PC-3 (cell line): ENCODE measurements at places on chromosomes 2 and 18. TPM values are rescaled to one million over a fixed set of nuclear protein-coding genes. Genes with fewer than 3 reads are reported as not detected.
A peak's percentile ranks its signal among the peaks of the same experiment; 100 is the strongest.

DNA sequence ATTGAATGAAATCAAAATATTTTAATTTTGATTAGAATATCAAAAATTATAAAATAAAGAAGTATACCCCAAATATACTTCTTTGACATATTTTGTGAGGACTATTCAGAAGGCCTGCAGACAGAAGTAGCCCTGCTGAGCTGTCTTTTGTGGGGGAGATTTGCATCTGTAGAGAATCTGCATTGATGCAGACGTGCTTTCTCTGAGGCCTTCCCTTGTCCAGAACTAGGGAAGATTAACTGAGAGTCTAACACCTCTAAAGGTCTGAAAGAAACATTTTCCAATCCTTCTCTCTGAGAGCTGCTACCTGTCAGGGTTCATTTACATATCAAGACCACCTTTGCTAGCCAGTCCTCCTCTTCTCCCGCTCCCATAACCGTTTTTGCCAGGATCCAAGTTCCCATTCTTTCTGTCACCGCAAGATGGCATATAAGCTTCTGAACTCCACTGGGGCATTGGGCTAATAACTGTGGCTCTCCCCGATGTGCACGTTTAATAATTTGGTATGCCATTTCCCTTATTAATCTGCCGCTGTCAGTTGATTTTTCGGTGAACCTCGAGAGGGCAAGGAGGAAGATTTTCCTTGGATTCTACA, 510.4 kb upstream of the CNTNAP5 start:
- H3K27ac ChIP-seq = no peak overlapping the region
- no peak for DNase-seq
- H3K27me3 ChIP-seq = no peaks in the 10 kb centered on the region
- no peaks in the 10 kb centered on the region for H3K36me3 ChIP-seq
- H3K4me3 ChIP-seq = no peak overlapping the region
- H3K4me1 ChIP-seq = peaks cover 39% of the 10 kb centered on the region

DNA sequence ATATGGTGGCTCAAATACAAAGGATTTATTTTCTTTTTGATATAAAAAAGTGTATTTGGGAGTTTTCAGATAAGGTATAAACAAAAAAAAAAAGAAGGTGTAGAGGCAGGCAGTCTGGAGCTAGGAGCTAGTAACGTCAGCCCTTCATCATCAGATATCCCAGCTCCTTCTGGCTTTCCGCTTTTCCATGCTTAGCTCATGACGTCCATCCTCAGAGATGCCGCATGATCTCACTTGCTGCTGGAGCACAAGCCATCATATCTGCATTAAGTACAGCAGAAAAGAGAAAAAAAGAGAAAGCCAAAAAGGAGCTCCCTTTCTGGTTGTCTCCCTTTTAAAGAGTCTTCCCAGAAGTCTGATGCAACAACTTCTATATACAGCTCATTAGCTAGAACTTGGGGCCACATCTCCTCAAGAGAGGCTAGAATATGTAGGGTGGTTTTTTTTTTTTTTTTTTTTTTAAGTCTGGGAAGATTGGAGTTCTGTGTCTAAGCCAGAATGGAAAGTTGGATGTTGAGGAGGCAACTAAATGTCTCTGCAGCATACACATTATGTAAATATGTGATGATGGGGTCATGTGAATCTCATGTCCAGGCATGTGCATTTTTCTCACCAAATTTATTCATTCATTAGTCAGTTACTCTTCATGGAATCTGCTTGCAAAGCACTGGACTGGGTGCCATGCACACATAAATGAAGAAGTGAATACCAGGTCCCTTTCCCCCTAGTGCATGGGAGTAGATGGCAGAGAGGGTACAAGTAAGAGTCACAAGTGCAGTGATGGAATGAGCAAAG, 52.3 kb downstream of the DDX1 start:
- H3K4me1 ChIP-seq = peaks cover 11% of the 10 kb centered on the region
- no peak overlapping the region for H3K27ac ChIP-seq
- H3K27me3 ChIP-seq = 0 out of 2 replicates have a peak, but pooled peaks cover 8% of the 10 kb centered on the region
- no peak for DNase-seq
- H3K4me3 ChIP-seq = no peak overlapping the region

- peaks cover 12% of the 10 kb centered on the region; the same call in 1 of the 2 replicates for H3K27me3 ChIP-seq
- DNase-seq = no peak
- no peaks in the 10 kb centered on the region for H3K4me1 ChIP-seq
- H3K36me3 ChIP-seq = no peaks in the 10 kb centered on the region
These were observed 52.3 kb downstream of the KCNS3 start for GRCh38 chr2:17930773-17931172.

DNA sequence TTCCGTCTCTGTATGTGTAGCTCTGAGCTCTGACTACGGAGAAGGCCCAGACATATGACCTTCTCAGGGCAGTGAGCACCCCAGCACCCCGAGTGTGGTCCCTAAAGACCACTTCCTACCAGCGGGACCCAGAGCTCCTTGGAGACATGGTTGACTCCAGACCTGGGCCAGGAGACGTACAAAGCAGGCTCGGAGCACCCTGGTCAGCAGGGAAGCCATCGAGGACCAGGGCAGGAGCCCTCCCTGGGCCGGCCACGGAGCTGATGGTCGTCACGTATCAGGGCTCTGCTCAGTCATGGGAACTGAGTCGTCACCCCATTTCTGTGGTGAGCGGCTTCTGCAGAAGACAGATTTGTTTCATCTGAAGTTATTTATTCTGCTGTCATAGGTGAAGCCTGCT, 12.8 kb upstream of the NEU4 start:
- no peaks in the 10 kb centered on the region for H3K27me3 ChIP-seq
- H3K4me1 ChIP-seq = no peaks in the 10 kb centered on the region
- no peaks in the 10 kb centered on the region for H3K36me3 ChIP-seq
- H3K27ac ChIP-seq = no peak overlapping the region
- DNase-seq = no peak

GRCh38 chr2:103401621-103402020, 639.8 kb downstream of the TMEM182 start:
- no peak overlapping the region for H3K27ac ChIP-seq
- H3K4me3 ChIP-seq = no peak overlapping the region
- H3K27me3 ChIP-seq = peaks cover 30% of the 10 kb centered on the region; the same call in 1 of the 2 replicates
- no peaks in the 10 kb centered on the region for H3K36me3 ChIP-seq
- DNase-seq = peak; percentile 2
- H3K4me1 ChIP-seq = no peaks in the 10 kb centered on the region

DNA sequence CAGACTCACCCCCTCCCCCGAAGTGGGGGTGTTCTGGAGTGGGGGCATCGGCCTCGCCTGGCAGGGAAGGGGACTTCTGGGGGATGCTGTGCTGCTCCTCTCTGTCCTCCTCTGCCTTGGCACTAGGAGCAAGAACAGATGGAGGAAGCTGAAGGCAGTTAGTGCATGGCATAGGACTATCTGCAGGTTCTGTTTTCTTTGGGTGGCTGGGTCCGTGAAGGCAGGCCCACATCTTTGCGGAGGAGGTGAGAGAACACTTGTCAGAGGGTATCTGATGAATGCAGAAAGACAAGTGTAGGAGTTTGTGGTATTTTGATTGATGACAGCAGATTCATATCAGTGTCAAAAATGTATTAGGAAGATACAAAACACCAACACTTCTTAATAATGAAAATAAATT, 411.4 kb downstream of the TSN start:
- H3K27me3 ChIP-seq = peaks cover 63% of the 10 kb centered on the region
- no peak overlapping the region for H3K4me3 ChIP-seq
- no peaks in the 10 kb centered on the region for H3K4me1 ChIP-seq

GRCh38 chr2:241846406-241846805, 12.3 kb downstream of the PDCD1 start:
- no peak for DNase-seq
- no peak overlapping the region for H3K4me3 ChIP-seq
- H3K36me3 ChIP-seq = no peaks in the 10 kb centered on the region
- no peaks in the 10 kb centered on the region for H3K4me1 ChIP-seq
- H3K27me3 ChIP-seq = no peaks in the 10 kb centered on the region
- no peak overlapping the region for H3K27ac ChIP-seq

- no peaks in the 10 kb centered on the region for H3K36me3 ChIP-seq
- H3K27me3 ChIP-seq = no peaks in the 10 kb centered on the region
- no peaks in the 10 kb centered on the region for H3K4me1 ChIP-seq
- DNase-seq = no peak
- no peak overlapping the region for H3K4me3 ChIP-seq
These were observed 81.6 kb upstream of the LAPTM4A start for GRCh38 chr2:20132990-20133535.

Gene CACNB4
- not detected in 2 replicates for total RNA-seq

GRCh38 chr2:221747289-221747972, 175.3 kb upstream of the EPHA4 start:
- H3K4me3 ChIP-seq = no peak overlapping the region
- no peak overlapping the region for H3K27ac ChIP-seq
- no peaks in the 10 kb centered on the region for H3K27me3 ChIP-seq
- DNase-seq = no peak

Gene NEB
- under 0.01 and 0.11 TPM in 2 replicates for total RNA-seq

DNA sequence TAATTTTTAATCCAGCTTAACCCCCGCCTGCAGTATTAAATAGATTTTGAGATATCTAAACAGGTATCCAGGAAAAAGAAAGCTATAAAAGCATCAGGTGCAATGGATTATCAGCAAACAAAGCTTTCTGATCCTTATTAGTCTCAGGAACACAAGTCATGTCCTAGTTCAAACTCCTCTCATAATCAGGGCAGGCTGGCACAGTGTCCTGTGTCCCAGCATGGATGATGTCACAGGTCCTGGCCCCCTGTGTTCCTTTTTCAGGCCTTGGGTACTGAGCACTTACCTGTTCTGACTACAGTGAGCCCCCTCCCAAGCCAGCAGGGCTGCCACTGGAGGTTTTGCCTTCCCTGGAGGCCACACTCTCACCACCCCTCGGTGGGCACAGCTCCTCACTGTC, 19.5 kb upstream of the MRO start:
- no peaks in the 10 kb centered on the region for H3K27me3 ChIP-seq
- peaks cover 19% of the 10 kb centered on the region for H3K4me1 ChIP-seq
- no peak overlapping the region for H3K4me3 ChIP-seq
- no peak for DNase-seq
